ENCODE measurements at places on chromosomes 12 and 14. TPM values are rescaled to one million over a fixed set of nuclear protein-coding genes. Genes with fewer than 3 reads are reported as not detected.

Gene TOMM20L
- total RNA-seq = 0.25 TPM

Gene CNIH1
- total RNA-seq = 43.5 TPM

DNA sequence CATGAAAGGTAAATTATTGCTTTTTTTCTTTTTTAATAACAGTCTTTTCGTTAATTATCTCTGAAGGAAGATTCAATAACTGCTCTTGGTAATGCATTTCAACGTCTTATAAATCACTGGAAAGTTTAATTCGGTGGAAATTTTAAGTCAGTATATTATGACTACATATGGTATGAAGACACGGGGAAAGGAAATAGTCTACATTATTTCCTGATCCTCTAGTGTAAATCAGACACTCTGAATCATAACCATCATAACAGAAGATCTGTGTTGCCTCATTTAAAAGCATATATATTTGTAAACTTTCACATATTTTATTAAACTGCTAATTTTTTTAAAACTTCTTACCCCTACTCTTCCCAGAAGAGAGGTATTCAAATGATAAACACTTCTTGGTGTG lies 53.7 kb downstream of the EFCAB11 start:
- no peak overlapping the region for H3K4me3 ChIP-seq
- DNase-seq = no peak
- no peaks in the 10 kb centered on the region for H3K36me3 ChIP-seq
- H3K27me3 ChIP-seq = no peaks in the 10 kb centered on the region
- H3K4me1 ChIP-seq = peaks cover 6% of the 10 kb centered on the region

- no peak overlapping the region for H3K27ac ChIP-seq
- H3K27me3 ChIP-seq = no peaks in the 10 kb centered on the region
- H3K36me3 ChIP-seq = no peaks in the 10 kb centered on the region
- no peaks in the 10 kb centered on the region for H3K4me1 ChIP-seq
These were observed 146.2 kb downstream of the BCL11B start for GRCh38 chr14:99125616-99126431.

GRCh38 chr14:63282997-63283883 lies 35.5 kb downstream of the GPHB5 start:
- H3K36me3 ChIP-seq = no peaks in the 10 kb centered on the region
- no peak overlapping the region for H3K27ac ChIP-seq
- H3K4me1 ChIP-seq = no peaks in the 10 kb centered on the region
- H3K4me3 ChIP-seq = no peak overlapping the region
